ENCODE measurements at places on chromosomes 3 and 15.
A peak's percentile ranks its signal among the peaks of the same experiment; 100 is the strongest.

- DNase-seq, result no peak
These were observed 894 bp upstream of the ANKRD63 start for GRCh38 chr15:40283615-40284300.

GRCh38 chr3:32347343-32348125 is 44.1 kb upstream of the CMTM7 start:
- no peak for DNase-seq

GRCh38 chr15:76181705-76182107 is 121.9 kb downstream of the TMEM266 start:
- DNase-seq, result no peak

DNA sequence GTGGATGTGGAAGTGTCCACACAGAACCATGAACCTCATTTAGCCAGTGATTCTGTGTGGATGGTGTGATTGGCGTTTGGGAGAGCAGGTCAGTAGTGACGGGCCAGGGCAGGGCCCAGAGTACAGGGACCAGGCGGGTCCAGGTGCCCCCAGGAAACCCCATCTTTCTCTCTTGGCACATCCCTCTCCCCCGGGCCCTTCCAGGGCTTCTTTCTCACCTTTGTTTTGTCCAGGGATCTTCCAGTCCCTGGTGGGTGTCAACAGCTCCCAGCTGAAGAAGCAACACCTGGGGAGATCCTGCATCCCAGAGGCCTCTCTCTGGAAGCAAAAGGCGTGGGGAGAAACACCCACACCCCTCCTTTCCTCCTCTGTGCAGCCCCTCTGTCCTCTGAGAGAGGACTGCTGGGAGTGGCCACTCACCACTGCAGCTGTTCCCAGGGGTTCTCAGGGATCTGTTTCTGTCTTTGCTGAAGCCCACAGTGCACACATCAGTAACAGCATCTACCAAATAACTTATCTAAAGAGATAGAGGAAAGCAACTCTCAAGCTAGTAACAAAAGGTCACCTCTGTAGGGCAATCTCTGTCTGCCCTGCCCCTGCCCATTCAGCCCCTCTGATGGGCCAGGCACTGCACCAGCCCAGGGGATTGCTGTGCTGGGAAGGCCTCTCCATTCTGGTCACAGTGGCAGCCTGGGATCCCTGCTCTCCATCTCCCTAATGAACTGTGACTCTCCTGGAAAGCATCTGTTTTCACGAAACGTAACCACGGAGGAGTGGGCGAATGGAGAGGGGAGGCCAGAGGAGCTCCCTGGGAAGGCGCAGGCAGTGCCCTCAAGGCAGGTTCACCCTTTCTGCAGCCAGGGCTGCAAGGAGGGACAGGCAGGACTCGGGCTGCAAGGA is 98.3 kb upstream of the ALDH1A3 start:
- no peak for DNase-seq

GRCh38 chr15:100030586-100031229 is 297.5 kb upstream of the LYSMD4 start:
- DNase-seq, result no peak

DNA sequence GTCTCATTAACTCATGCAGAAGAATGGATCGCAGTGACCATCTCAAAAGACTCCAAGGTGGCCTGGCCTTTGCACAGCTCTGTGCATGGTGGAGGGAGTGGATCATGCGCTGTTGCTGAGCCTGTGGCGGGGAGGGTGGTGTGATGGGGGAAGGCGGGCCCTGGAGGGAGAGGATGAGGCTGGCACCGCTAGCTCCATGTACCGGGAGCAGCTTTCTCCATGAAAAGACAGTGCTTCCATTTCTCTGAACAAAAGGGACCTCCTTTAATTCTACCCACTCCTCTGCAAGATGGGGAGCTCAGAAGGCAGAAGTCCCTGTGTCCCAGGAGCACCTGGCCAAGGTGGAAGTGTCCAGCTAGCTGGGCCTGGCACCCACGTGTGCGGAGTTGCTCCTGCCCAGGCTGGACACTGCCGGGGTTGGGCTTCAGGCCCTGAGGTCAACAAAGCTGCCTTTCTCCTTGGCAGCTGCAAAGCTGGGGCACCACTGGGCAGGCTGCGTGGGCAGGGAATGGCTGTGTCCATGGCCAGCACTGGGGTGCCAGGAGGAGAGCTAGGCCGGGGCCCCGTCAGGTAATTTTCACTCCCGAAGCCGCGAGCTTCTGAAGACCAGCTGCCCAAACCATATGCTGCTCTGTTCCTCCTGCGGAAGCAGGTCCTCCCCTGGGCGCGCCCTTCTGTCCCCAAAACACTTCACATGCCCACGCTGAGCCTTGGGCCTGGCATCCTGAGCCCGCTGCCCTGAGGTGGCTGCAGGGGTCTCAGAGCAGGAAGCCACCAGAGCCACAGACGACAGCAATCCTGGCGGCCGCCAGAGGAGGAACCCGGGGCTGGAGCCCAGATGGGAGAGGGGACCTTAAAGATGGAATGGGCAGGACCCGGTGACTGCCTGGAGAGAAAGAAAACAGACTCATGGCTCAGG is 6.4 kb downstream of the MAP6D1 start:
- no peak for DNase-seq

DNA sequence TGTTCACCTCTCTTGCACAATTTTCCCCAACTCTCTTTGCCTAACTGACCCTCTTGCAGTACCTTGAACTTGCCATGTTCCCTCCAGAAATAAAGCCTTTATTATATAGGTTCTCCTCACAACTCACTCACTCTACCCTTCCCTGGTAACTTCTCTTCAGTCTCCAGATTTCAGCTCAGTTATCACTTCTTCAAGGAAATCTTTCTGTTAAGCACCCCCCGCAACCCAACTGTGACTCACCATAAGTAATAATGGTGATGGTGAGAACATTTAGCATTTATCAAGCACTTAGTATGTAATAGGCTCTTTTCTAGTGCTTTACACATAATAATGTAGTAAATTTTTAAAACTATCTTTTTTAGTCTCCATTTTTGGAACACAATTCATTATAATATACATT is 8.1 kb upstream of the OR5K1 start:
- no peak for DNase-seq

DNA sequence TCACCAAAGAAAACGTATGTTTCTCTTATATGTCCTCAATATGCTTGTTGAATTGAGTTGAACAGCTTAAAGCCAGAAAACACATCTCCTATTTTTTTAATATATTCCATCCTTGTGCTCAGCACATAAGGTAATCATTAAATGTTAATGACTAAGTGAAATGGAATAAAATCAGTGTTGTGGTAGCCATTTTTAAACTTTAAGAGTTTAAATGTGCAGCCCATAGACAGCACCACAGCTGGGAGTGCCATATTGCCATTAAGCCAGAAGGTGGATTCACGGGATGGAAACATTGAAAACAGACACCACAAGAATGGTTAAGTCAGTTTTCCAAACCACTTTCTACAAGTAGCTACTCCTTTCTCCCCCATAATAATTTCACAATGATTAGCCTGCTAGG is 76.8 kb upstream of the C15orf61 start:
- no peak for DNase-seq

DNA sequence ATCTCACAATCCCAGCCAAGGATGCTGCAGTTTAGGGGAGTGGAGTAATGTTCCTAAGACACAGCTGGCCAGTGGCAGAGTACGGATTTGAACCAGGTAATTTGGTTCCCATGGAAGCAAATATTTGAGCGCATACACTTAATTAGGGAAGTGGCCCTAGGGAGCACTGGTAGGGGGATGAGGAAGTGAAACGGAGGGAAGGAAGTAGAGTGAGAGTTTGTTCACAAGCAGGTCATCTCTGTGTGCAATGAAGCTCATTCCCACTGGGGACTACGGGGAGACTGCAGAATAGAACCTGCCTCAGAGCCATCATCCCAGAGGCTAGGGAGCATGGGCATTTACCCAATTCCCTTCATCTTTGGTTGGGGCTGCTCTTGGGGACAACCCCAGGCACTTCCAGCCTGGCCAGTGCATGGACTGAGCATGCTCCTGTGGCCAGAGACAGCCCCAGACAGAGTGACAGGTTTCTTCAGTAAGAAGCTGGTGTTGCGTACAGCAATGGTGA is 317.2 kb upstream of the PROK2 start:
- DNase-seq, result no peak

DNA sequence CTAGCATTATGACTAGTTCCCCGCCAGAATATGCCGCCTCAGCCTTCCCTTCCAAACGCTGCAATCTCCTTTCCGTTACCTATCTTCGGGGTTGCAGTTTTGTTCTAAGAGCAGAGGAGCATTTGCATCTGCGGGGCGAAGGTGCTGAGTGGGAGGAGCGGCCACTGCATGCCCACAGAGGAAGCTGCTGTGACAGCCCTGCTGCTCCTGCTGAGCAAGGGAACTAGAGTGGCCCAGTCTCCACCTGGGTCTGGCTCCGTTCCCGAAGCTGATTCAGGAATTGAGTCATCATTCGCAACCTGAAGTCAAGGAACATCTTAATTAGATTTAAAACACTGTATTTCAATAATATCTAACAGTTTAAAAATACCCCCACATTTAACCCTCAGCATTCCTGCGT is 98.2 kb upstream of the TJP1 start:
- DNase-seq, result no peak

- no peak for DNase-seq
These were observed 14.4 kb upstream of the ACAN start for GRCh38 chr15:88788816-88789215.

GRCh38 chr3:72324253-72324811 is 523.9 kb downstream of the SHQ1 start:
- no peak for DNase-seq

DNA sequence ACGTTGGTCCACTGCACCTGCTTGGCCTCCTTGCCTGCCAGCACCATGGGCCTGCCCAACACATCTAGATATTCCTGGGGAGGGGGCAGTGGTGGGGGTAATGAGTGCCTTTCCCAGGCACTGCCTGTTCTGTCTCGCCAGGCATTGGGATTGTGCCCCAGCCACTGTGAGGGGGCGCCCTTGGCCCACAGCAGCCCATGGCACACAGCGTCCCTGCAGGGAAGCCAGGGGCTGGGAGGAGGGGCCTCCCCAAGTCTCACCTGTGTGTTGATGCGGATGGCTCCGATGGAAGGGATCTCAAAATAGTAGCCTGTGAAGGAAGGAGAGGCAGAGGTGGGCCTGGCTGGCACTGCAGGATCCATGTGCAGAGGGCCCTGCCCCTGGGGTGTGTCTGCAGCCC is 18.7 kb upstream of the TMEM115 start:
- no peak for DNase-seq

GRCh38 chr3:57227204-57227929 is at the start of gene APPL1:
APPL1 (plus strand) TSS chr3:57227729; CDS start chr3:57227884, 155 bp downstream.
- DNase-seq, result peak; percentile 86

DNA sequence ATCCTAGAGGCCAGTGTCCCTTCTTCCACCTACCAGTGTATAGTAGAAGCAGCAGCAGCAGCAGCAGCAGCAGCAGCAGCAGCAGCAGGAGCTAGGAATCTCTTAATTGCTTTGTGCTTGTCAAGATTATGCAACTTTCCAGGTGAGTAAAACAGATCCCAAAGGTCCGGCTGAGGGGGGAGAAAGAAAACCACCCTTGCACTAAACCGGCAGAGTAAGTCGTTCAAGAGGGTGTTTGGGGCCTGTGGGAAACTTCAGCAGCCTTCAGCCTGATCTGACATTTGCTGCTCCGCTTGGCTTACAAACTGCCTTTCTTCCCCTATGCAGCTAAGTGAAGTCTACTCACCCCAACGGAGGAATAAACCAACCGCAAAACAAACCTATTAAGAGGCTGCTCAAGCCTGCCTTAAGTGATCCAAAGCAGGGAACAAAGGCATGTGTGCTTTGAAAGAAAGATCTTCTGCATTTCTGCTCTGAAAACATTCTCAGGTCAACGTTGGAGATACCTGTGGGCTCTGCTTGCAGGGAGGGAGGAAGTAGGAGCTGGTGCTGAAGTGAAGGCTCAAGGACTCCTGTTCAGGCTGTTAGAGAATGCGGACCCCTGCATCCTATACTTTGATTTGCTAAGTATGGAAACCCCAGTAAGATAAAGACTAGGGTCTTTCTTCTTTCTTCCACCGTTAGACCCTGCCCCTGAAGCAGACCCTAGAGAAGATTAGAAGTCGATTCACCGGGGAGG is 35.7 kb upstream of the DLG1 start:
- no peak for DNase-seq

DNA sequence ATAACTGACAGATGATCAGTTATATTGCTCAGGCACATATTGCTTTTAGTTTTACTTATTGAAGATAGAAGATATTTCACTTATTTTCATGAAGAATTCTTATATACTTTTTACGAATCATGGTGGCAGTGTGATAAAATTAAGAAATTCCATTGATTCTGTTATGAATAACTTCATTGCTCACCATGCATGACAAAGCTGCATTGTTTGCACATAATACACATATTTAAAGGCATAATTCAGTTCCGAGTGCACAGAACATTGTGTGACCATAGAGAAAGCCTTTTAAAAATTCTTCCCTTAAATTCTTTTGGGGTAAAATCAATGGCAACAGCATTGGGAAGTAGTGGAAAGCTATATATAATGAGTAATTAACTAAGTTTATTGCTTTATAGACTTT is 82.5 kb upstream of the NAALADL2 start:
- DNase-seq, result no peak

DNA sequence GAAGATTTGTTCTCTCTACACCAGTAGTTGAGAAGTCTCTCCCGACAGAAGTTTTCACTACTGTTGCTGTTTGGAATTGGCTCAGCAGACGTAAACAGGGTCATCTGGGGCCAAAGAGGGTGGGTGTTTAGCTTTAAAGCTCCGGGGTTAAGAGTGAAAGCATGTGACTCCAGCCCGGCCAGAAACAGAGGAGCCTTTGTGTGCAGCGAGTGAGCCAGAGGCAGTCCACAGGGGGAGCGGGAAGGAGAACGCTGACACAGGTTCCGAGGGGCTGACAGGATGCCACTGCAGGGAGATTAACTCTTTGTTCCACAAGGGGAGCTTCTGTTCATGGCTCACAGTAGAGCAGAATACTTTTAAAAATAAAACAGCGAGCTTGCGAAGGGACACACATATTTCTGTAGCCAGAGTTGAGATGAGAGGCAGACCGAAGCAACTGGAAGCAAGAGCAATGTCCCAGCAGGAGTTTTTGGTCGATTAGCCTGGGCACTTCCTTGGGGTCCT is 26.9 kb downstream of the BMF start:
- no peak for DNase-seq

- DNase-seq, result no peak
These were observed 43.8 kb upstream of the B3GALNT1 start for GRCh38 chr3:161148832-161149475.

DNA sequence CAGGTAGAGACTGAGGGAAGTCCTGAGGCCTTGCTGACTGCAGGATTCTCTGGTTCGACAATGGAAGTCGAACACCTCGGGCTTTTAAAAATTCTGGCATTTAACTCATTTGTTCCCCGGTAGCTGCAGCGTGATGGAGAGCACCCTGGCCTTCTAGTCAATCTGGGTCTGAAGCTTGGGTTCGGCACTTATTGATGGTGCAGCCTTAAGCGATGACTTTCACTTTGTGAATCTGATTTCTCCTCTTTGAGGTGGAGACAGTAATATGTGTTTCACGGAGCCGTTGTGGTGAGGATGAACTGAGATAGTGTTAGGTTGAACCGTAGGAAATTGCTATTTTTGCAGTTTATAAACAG is 621 bp upstream of the PARP6 start:
- no peak for DNase-seq

- no peak for DNase-seq
These were observed 11.0 kb downstream of the C3orf22 start for GRCh38 chr3:126547721-126548120.

- no peak for DNase-seq
These were observed 72.2 kb upstream of the TTC14 start for GRCh38 chr3:180529778-180530177.

All from CD8-positive, alpha-beta memory T cell (primary cell).